ENCODE measurements at places on chromosomes 5 and 9.
A peak's percentile ranks its signal among the peaks of the same experiment; 100 is the strongest.

DNA sequence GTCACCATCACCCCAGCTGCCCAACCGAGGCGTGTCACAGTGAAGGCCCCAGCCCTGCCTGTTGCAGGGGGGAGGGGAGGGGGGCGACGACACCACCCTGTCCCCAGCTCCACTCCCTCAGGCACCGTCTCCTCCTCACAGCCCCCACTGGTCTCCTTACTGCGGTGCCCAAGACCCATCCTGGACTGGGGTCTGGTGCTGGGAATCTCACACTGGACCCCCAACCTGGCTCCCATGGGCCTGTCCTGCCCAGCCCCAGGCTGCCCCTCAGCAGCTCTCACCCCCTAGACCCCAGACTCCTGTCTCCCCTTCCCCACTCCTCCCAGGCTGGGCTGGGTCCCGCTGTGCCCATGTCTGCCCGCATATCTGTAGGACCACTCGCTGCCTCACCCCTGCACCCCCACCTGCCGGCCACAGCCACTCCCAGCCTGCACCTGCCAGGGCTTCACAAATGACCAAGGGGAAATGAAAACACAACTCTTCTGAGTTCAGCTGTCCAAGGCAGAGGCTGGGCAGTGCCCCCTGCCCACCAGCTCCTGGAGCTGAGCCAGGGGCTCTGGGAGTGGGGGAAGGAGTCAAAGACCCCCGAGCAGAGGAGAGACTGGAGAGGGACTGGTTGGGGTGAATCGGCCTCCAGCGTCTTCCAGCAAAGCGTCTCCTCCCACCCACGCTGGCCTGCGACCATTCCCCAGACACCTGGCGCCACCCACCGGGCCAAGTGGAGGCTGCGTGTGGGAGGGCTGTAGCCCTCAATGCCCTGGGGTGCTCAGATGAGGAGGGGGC is 32.6 kb upstream of the EGFL7 start:
- DNase-seq = no peak

- DNase-seq = no peak
Measured at GRCh38 chr5:1421521-1422341, 23.5 kb downstream of the SLC6A3 start.

DNA sequence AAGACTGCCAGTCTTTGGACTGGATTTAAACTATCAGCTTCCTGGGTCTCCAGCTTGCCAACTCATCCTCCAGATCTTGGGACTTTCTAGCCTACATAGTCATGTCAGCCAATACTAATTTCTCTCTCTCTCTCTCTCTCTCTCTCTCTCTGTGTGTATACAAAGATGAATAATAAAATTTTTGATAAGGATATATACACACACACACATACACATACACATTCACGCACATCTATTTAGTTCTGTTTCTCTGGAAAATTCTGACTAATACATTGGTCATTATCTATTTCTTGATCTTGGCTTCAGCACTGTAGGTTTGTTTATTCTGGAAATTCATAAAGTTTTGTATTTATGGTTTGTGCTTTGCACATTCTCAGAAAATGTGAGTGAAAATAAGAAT is 1606.2 kb upstream of the NUDT12 start:
- peak; percentile 11 for DNase-seq

GRCh38 chr9:70135176-70135575 is 91.5 kb downstream of the MAMDC2 start:
- no peak for DNase-seq

GRCh38 chr9:84974855-84975254 is 305.3 kb downstream of the NTRK2 start:
- no peak for DNase-seq

DNA sequence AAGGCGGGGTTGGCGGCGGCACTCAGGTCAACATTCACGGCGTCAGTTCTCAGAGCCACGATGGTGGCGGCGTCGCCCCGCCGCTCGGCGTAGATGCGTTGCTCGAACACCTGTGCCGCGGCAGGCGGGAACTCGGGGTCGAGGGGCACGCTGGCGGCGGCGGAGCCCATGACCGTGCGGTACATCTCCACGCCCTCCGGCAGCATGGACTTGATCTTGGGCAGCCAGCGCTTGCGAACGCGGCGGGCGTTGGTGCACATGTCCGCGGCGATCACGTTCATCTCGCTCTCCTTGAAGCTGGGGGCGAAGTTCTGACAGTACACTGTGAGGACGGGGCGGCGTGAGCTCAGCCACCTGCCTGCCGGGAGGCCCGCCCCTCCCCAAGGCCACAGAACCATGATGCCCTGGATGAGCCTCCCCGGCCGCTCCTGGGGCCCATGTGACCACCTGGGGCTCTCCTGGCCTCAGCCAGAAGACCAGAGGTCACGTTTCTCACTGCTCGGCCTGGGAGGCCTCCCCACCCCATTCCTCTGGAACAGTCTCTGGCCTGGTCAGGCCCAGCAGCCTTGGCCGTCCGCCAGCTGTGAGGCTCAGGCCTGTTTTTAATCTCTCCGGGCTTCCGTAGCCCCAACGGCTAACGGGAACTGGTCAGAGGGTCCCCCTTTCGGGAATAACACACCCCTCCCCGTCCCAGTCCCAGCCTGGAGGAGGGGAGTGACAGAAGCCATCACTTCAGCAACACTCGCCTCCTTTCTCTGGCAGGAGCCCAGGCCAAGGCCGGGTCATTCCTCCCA is 50.7 kb upstream of the UBAC1 start:
- DNase-seq = peak; percentile 48

GRCh38 chr5:12614608-12615007 is 710.4 kb upstream of the CTNND2 start:
- DNase-seq = no peak

DNA sequence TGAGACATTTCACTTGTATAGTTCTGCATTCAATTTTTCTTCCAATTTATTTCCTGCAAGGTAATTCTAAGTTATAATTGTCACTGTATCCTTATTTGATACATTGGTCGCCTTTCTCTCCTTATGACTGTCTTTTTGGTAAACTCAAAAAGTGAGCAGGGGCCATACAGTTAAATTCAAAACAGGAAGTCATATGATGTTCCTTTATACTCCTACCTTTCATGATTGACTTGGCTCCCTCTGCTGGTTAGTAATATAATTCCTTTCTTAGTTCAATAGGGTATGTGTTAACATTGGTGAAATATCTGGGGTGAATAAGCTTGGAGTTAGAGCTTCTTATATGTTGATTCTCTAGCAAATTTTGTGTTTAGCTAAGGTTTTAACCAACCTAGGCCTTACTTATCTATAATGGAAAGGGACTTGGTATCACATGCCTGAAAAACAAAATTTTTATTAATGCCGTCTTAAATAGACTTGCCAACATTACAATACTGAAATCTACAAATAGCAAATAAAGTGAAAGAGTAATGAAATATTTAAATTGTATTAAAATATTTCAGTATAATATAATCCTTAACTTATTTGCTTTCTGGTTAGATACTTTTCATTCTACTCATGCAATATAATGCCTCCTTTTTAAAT is 6.0 kb upstream of the NIPBL start:
- no peak for DNase-seq

All from brain microvascular endothelial cell (primary cell).